ENCODE measurements at places on chromosomes 3 and 15.

DNA sequence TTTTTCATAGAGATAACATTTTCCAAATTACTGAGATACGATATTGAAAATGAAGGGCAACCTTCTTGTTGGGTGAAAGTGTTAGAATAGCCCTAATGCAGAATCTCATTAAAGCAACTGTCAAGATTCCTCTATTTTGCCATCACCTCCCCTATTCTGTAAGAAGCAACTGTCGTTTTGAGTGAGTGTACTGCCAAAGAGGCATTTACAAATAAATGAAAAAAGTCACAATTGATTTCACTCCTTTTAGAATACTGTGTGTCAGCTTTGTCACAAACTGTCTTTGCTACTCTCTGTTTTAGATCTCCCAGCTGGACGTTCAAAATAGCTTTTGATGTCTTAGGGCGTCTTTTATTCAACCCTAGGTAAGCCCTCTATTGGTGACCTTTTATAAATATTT lies 322.8 kb upstream of the NAALADL2 start:
- DNase-seq, result no peak

- peak; percentile 78 for DNase-seq
Measured at GRCh38 chr15:77944002-77944867, 133.3 kb downstream of the TBC1D2B start.

DNA sequence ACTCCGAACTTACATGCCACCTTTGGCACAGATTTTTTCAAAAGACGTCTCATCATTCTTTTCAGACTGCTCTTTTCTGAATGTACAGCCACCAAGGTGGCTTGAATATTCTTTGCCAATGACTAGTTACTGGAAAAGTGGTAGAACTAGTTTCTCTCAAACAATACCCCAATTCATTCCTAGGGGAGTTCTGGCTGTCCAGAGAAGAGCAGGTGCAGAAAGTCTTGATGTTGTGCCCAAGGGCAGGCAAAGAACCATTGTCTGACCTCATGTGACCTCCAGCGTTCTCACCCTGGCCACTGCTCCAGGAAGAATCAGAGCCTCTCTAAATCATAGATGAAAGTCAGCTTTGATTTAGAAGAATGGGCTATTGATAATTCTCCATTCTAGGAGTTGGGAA lies 5.5 kb downstream of the LMOD3 start:
- no peak for DNase-seq

DNA sequence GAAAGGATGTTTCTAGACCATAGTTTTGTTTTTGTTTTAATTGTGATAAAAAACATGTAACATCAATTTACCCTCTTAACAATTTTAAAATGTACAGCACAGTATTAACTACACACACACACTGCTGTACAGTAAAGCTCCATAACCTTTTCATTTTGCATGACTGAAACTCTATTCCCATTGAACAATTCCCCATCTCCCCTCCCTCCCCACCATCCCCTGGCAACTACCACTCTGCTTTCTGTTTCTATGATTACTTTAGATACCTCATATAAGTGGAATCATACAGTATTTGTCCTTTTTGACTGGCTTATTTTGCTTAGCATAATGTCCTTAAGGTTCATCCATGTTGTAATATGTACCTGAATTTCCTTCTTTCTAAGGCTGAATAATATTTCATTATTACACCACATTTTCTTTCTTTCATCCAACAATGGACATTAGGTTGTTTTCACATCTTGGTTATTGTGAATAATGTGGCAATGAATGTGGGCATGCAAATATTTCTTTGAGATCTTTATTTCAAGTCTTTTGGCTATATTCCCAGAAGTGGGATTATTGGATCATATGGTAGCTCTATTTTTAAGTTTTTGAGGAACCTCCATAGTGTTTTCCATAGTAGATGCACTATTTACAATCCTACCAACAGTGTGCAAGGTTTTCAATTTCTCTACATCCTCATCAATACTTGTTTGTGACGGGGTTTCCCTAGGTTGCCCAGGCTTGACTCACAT lies 10.7 kb downstream of the CHST14 start:
- no peak for DNase-seq

- DNase-seq, result no peak
Measured at GRCh38 chr15:37115538-37115937, 15.2 kb upstream of the MEIS2 start.
